ENCODE measurements at places on chromosomes 4 and X. TPM values are rescaled to one million over a fixed set of nuclear protein-coding genes. Genes with fewer than 3 reads are reported as not detected.
A peak's percentile ranks its signal among the peaks of the same experiment; 100 is the strongest.

- DNase-seq = no peak
Observed at GRCh38 chr4:176013476-176014247, 52.0 kb upstream of the WDR17 start.

The DGKQ gene
- 4.3 TPM for total RNA-seq

The RPS6KA3 gene
- total RNA-seq = 39.5 TPM

- no peak for DNase-seq
Observed at GRCh38 chr4:70802928-70803580, 36.6 kb downstream of the GRSF1 start.

The GAGE12C gene
- total RNA-seq = not detected

The HSFX2 gene
- not detected for total RNA-seq

- peak; percentile 67 for DNase-seq
Observed at GRCh38 chrX:48165241-48165640, 31.4 kb downstream of the SSX5 start.

- peak; percentile 1 for DNase-seq
Observed at GRCh38 chr4:55008166-55009056, 117.0 kb downstream of the KDR start.

- DNase-seq = peak; percentile 74
Observed at GRCh38 chrX:103404231-103405008, 28.1 kb downstream of the BEX3 start.

- no peak for DNase-seq
Observed at GRCh38 chr4:155530290-155530689, 136.4 kb upstream of the GUCY1A1 start.

The MBNL3 gene
- total RNA-seq = 3.5 TPM

DNA sequence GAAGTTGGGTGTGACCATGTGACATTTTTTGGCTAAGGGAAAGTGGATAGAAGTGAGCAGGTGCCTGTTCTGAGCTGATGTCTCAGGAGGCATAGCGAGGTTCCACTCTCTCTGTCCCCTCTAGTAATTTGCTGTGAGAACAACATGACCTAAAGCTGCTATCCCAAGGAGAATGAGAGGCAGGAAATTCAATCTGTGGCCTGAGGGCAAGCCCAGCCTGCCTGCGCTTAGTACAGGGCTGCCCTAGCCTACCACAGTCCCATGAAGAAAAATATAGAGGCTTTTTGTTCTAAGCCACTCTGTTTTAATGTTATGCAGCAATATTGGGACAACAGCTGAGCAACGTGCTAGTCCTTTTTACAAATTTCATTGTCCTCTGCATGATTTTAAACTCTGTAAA lies 193.1 kb downstream of the LDB2 start:
- DNase-seq = no peak

GRCh38 chr4:38209654-38210053 lies 249.5 kb downstream of the PTTG2 start:
- no peak for DNase-seq

GRCh38 chr4:1975391-1975801 lies 33.4 kb downstream of the NELFA start:
- DNase-seq = no peak

- DNase-seq = no peak
Observed at GRCh38 chrX:40418813-40419195, 162.0 kb upstream of the ATP6AP2 start.

GRCh38 chrX:10533696-10534365 lies 86.6 kb downstream of the MID1 start:
- DNase-seq = no peak

DNA sequence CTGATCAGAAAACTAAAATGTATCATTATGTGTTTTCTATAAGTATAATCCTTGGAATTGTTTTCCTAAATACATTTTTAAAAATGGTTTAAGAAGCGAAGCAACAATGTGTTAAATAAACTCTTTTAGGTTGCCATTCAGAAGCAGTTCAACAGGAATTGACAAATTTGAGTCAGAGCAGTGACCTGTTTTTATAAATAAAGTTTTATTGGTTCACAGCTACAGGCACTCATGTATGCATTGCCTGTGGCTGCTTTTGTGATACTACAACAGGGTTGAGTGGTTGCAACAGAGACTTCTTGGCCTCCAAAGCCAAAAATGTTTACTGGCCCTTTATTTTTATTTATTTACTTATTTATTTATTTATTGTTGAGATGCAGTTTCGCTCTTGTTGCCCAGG lies 99.5 kb downstream of the FRMPD4 start:
- DNase-seq = no peak

DNA sequence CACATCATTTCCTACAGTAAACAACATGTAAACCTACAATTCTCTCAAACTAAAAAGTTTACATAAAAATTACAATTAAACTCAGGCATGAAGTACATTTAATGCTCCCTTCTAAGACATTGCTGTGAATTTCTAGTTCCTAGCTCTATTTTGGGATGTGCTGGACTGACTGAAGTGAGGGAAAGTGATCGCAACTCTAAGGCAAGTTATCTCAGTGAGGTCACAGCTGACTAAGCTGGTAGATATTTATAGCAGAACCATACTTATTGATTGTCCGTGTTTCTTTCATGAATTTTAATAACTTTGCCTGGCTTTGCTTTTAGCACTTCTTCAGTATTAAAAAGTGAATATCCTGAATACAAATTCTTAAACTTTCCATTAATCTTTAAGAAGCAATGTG lies 570.4 kb upstream of the GALNTL6 start:
- no peak for DNase-seq

DNA sequence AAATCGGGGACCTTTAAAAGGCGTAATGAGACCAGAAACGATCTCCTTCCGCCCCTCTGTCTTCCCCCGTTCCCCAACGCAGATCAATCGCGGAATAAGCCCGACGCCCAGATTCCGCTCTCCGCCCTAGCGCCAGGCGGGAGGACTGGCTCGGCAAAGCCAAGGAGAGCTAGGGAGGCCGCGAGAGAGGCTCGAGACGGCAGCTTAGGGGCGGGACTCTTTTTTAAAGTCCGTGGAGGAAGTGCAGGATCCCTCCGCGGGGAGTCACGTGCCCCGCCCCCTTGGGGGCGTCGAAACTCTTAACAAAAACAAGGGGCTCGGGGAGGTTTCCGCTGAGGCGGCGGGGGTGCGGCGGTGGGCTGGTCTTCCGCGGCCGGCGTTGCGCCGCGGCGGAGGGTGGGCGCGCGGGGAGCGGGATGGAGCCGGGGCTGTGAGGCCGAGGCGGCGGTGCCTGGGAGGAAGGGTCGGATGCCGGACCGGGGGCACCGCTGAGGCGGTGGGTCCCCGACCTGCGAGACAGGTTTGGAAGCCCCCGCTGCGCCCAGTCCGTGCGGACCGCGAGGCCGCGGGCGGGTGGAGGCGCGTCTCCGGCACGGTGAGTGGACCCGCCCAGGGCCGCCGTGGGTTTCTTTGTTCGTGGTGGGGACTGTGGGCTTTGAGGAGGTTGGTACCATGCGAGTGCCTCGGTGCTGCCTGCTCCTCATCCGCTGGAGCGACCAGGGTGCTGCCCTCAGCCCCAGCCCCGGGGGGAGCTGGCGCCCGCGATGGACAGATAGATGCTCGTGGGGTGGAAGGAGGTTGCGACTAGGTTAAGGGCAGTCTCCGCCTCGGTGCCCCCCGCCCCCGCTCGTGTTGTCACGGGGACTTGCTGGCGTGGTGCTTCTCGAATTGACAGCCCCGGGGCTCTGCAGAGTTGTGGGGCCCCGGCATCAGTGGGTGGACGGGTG lies at the start of gene CCNG2:
Gene CCNG2 (plus strand): TSS at position 296 of the 947 bp plus-strand sequence. CDS start 1,326 bp downstream, outside the sequence.
- DNase-seq = peak; percentile 71

DNA sequence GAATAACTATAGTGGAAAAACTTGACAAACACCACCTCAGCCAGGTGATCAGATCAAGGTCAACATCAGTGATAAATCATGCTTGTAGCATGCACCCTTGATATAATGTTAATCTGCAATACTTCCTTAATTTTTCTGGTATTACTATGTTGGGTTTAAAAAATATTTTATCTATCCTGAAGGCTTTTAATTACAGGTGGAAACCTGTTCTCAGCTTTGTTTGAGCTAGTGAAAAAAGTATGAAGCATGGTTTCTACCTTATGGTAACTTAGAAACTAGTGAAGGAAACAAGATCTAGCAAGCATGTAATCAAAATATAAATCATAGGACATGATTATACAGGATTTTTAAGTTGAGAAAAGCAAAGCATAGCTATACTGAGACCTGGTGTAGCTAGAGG lies 26.6 kb downstream of the MAOA start:
- DNase-seq = no peak

DNA sequence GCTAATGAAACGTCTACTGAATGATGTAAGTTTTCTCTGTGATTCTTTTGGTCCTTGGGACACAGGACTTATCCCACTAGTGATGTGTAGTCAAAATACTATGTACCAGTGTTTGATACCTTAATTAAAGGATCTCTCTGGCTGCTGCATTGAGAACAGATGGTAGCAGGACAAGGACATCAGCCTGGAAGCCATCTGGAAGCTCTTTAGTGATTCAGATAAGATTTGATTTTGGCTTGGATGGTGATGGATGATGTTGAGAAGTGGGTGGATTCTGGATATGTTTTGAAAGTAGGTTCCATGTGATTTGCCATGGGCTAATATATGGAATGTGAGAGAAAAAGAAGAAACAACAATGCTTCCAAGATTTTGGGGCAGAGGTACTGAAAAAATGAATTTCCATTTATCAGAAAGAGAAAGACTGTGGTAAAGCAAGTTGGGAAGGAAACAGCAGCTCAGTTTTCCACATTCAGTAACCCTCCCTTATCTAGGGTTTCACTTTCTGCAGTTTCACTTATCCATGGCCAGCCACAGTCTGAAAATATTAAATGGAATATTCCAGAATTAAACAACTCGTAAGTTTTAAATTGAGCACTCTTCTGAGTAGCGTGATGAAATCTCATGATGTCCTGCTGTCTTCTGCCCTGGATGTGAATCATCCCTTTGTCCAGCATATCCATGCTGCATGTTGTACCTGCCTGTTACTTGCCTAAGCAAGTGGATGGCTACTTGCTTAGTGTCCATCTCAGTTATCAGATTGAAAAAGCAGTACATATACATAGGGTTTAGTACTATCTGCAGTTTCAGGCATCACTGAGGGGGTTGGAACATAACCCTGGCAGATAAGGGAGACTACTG lies 15.6 kb downstream of the CD38 start:
- no peak for DNase-seq

DNA sequence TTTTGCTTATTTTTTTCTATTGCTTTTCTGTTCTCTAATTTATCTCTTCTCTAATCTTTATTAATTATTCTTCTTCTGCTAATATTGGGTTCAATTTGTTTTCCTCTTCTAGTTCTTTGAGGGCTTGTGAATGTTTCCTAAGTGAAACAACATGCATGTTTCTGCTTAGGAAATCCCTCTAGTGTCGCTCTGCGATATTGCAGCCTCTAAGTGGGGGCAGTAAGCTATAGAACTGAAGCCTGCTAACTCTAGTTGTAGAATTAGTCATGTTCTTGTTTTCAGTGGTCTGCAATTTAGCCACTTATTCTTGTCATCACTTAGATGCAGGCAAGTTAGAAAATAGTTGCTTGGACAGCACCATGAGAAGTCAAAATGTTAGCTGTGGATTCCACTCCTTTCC lies 222.6 kb downstream of the SPIN4 start:
- DNase-seq = no peak

DNA sequence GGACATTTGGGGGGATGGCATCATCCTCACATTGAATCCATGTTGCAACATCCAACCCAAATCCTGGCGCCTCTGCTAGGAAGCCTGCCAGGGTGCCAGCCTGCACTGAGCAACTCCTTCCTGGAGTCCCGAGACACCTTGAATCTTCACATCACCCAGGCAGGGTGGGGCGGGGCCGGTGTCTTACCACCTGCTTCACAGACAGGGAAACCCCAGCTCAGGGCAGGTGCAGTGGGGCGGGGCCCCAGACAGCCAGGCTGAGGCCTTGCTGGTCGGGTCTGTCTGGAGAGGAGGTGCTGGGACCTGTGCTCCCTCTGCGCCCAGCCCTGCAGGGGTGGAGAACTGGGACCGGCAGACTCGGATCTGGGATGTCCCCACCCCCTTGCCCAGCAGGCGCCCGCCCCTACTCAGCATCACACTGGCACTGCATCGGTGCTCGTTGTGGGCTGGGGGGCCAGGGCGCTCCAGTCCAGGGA lies 31.5 kb upstream of the HTRA3 start:
- no peak for DNase-seq

DNA sequence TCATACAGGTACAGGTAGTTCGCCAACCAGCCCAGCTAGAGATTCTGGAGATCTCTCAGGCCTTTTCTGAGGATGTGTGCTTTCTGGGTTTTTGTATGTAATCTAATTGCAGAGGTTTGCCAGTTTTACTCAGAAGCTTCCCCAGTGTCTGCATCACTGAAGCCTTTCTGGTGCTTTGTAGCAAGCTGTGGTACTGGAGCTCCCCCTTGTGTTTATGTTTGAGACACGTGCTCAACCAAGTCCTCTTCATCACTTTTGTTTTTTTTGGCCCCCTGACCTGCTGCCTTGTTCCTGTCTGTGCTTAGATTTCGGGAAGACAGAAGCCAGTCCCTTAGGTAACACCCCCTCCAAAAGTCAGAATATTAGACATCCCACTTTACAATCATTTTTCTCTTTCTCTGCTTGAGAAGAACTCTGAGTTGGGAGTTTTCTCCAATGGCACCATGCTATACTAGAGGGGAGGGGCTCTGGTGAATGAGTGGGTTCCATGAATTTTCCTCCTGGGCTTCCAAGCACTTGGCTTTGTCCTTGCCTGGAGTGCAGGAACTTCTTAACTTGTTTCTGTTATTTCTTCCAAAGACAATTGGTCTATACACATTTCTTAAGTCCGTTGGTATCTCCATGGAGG lies 128.4 kb upstream of the TBC1D9 start:
- peak; percentile 50 for DNase-seq

DNA sequence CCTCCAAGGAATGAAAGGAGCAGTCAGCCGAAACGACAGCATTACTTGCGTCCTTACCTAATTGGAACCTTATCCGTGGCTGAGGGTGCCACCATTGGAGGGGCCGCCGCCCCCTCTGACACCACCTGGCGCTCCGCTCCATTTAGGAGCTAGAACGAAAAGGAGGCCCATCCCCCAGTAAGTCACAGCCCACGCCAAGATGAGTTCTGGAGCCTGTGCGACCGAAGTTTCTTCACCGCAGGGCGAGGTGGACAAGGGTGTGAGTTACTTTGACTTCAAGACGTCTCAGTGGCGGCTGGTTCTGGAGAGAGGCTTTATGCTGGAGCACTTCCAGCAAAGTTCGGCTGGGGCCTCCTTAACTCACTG lies 729 bp upstream of the IRF2 start:
- peak; percentile 27 for DNase-seq

GRCh38 chr4:132839070-132839469 lies 310.0 kb upstream of the PCDH10 start:
- no peak for DNase-seq

The FAM47A gene
- not detected for total RNA-seq

DNA sequence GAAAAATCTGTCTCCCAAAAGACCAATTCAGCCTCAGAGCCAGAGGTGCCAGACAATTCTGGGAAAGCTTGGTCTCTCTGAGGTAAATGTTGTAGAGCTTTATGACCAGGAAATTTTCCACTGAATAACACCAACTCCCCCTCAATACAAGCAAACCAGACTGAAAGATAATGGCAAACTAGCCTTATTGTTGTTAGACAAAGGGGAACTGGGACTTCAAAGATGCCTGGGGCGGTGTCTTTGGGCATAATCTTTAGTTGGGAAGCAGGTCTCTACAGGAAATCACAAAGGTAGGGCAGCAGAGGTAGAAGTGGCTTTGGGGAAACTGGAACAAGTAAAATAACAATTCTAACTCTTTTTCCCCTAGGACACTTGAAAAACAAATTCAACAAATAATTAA lies 12.0 kb downstream of the COL4A6 start:
- DNase-seq = no peak

All from Daoy (cell line).